H1 (cell line): ENCODE measurements at places on chromosomes 2 and 18. TPM values are rescaled to one million over a fixed set of nuclear protein-coding genes. Genes with fewer than 3 reads are reported as not detected.
A peak's percentile ranks its signal among the peaks of the same experiment; 100 is the strongest.

Gene SPP2
- total RNA-seq: not detected in 2 replicates

Gene NMS
- total RNA-seq: not detected in 2 replicates

Gene KCNG3
- total RNA-seq: 21.3 and 22.3 TPM in 2 replicates

GRCh38 chr2:223300326-223300725 is 248.3 kb downstream of the KCNE4 start:
- H3K36me3 ChIP-seq: no peaks in the 10 kb centered on the region
- H3K27me3 ChIP-seq: no peaks in the 10 kb centered on the region
- no peaks in the 10 kb centered on the region for H3K4me1 ChIP-seq
- H3K4me3 ChIP-seq: no peak overlapping the region
- no peak overlapping the region for H3K27ac ChIP-seq
- DNase-seq: no peak

DNA sequence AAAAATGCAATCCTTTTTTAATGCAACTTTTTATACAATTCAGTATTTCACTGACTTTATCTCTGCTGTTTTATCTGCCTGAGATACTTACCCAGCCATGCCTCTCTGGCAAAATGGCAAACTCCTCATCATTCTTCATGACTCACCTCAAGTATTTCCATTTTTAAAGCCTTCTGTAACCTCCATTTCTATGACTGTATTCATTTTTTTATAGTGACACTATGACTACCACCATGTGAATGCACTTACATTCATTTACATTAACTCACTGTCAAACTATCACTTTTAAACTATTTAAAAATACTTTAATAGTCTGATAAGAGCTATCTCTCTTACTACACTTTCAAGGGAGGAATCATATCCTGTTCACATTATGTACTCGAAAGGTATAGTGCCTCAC is 99.4 kb upstream of the SCN7A start:
- no peak overlapping the region for H3K27ac ChIP-seq
- no peaks in the 10 kb centered on the region for H3K27me3 ChIP-seq
- DNase-seq: no peak
- no peaks in the 10 kb centered on the region for H3K4me1 ChIP-seq
- H3K4me3 ChIP-seq: no peak overlapping the region
- H3K36me3 ChIP-seq: no peaks in the 10 kb centered on the region

GRCh38 chr18:70554854-70555445 is 266.1 kb downstream of the SOCS6 start:
- H3K4me3 ChIP-seq: no peak overlapping the region
- no peaks in the 10 kb centered on the region for H3K27me3 ChIP-seq
- no peaks in the 10 kb centered on the region for H3K36me3 ChIP-seq
- DNase-seq: no peak
- H3K4me1 ChIP-seq: no peaks in the 10 kb centered on the region

- no peaks in the 10 kb centered on the region for H3K27me3 ChIP-seq
- no peak for DNase-seq
- 0 out of 2 replicates have a peak, but pooled peaks cover 2% of the 10 kb centered on the region for H3K4me1 ChIP-seq
- no peak overlapping the region for H3K27ac ChIP-seq
- no peaks in the 10 kb centered on the region for H3K36me3 ChIP-seq
These were observed 97.6 kb upstream of the SLC39A10 start for GRCh38 chr2:195559431-195559914.

DNA sequence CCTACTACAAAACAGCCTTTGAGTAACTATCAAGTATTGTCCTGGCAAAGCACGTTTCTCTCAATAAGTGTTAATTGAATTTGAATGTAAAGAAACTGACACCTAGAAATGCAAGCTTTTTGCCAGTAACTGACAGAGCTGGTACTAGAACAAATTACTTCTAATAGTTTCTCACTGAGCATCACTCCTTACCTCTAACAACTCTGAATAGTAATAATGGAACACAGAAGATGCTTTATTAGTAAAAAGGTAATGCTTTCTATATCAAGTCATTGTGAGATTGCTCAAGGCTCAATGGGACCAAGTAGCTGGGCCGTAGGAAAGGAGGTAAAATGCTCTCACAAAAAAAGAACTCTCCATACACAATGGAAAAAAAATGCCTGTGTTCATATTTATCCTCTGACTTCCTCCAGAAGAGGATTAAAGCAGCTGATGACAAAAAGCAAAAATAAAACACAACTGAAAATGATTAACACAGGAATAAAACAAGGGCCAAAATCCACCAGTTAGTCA is 11.8 kb downstream of the RASGRP3 start:
- DNase-seq: no peak
- H3K4me3 ChIP-seq: no peak overlapping the region
- no peaks in the 10 kb centered on the region for H3K4me1 ChIP-seq
- H3K27me3 ChIP-seq: no peaks in the 10 kb centered on the region

Gene ITGAV
- total RNA-seq: 38.3 and 42.4 TPM in 2 replicates

GRCh38 chr18:31399306-31400032 is 22.9 kb downstream of the DSG4 start:
- H3K4me3 ChIP-seq: no peak overlapping the region
- H3K27ac ChIP-seq: no peak overlapping the region
- no peak for DNase-seq
- no peaks in the 10 kb centered on the region for H3K27me3 ChIP-seq
- H3K4me1 ChIP-seq: no peaks in the 10 kb centered on the region
- no peaks in the 10 kb centered on the region for H3K36me3 ChIP-seq

Gene NR4A2
- total RNA-seq: 1.4 and 1.7 TPM in 2 replicates

GRCh38 chr2:175111200-175111657 is 56.8 kb downstream of the ATF2 start:
- H3K36me3 ChIP-seq: peaks cover 54% of the 10 kb centered on the region
- H3K27ac ChIP-seq: no peak overlapping the region
- no peaks in the 10 kb centered on the region for H3K4me1 ChIP-seq
- H3K27me3 ChIP-seq: no peaks in the 10 kb centered on the region

GRCh38 chr2:107635883-107636282 is 190.8 kb upstream of the RGPD4 start:
- no peak overlapping the region for H3K27ac ChIP-seq
- no peaks in the 10 kb centered on the region for H3K4me1 ChIP-seq
- no peaks in the 10 kb centered on the region for H3K27me3 ChIP-seq
- no peak overlapping the region for H3K4me3 ChIP-seq
- no peaks in the 10 kb centered on the region for H3K36me3 ChIP-seq

Gene MYL1
- not detected in 2 replicates for total RNA-seq

- no peaks in the 10 kb centered on the region for H3K36me3 ChIP-seq
- peak; percentile 83 for DNase-seq
- no peak overlapping the region for H3K4me3 ChIP-seq
- no peak overlapping the region for H3K27ac ChIP-seq
- no peaks in the 10 kb centered on the region for H3K4me1 ChIP-seq
These were observed 161.2 kb upstream of the PIEZO2 start for GRCh38 chr18:11310476-11311086.

GRCh38 chr2:36889795-36890194 is 76.5 kb downstream of the STRN start:
- no peak overlapping the region for H3K27ac ChIP-seq
- H3K27me3 ChIP-seq: no peaks in the 10 kb centered on the region
- no peak overlapping the region for H3K4me3 ChIP-seq
- H3K36me3 ChIP-seq: no peaks in the 10 kb centered on the region

Gene WNT6
- not detected in 2 replicates for total RNA-seq

DNA sequence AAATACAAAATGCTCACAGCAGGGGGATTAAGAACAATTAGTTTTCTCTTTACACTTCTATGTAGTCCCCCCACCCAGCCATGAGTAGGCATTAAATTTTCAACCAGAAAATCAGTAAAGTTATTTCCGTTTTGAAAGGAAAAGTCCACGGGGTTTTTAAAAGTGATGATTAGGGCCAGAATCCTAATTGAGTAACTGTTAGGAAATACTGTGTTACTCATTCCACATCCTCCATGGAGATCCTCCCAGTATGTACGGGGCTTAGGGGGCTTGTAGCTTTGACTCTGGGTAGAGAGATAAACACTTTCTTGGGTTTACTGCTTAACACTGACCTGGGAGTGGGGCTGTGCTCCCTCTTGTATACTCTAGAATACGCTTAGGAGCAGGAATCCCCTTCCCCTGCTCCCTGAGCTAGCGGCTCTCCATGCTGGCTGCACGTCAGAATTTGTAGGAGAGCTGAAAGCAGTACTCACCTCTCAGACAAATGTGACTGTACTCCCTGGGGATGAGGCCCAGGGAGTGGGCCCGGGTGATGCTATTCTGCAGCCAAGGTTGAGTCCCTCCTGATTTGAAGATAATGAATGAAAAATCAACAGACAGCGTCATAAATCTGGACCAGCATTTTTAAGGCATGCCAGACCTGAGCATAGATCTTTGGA is 100.5 kb downstream of the SLC4A3 start:
- no peak overlapping the region for H3K4me3 ChIP-seq
- no peak overlapping the region for H3K27ac ChIP-seq
- H3K4me1 ChIP-seq: no peaks in the 10 kb centered on the region
- H3K27me3 ChIP-seq: no peaks in the 10 kb centered on the region

DNA sequence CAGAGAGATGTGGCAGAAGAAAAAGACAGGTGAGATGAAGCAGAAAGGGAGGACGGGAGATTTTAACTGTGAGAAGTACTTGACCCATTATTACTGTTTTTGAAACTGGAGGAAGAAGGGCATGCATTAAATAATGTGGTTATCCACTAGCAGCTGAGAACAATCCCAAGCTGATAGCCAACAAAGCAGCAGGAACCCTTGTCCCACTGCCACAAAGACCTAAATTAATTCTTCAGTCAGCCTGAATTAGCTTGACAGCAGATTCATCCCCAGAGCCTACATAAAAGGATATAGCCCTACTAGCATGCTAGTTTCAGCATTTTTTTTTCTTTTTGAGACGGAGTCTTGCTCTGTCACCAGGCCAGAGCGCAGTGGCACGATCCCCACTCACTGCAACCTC is 19.5 kb upstream of the REG3A start:
- H3K36me3 ChIP-seq: no peaks in the 10 kb centered on the region
- no peak overlapping the region for H3K27ac ChIP-seq
- DNase-seq: no peak
- no peak overlapping the region for H3K4me3 ChIP-seq
- H3K27me3 ChIP-seq: no peaks in the 10 kb centered on the region

Gene NEURL3
- total RNA-seq: not detected in 2 replicates

Gene TANK
- total RNA-seq: 19.7 and 26.1 TPM in 2 replicates

- peaks cover 9% of the 10 kb centered on the region for H3K4me1 ChIP-seq
- DNase-seq: no peak
These were observed 600 bp downstream of the RALB start for GRCh38 chr2:120253021-120253882.

Gene GBX2
- total RNA-seq: 0.89 and 1.2 TPM in 2 replicates

DNA sequence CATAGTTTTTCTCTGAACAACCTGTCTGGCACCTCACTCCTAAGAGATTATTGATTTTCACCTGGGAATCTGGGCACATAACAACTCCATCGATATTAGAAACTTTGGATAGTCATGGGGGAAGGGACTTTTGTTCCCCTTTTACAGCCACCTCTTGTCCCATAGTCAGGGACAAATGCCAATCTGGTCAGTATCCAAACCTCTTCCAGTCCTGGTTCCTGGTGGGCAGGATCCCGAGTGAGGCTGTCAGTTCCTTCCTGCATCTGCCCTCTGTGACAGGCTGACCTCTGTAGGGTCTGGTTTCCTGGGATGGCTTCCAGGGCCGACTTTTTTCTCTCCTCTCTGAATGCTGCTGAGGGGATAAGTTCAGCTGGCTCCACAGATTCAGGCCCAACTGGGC is 11.0 kb downstream of the KIF5C start:
- no peaks in the 10 kb centered on the region for H3K36me3 ChIP-seq
- H3K27me3 ChIP-seq: no peaks in the 10 kb centered on the region
- no peak overlapping the region for H3K27ac ChIP-seq
- H3K4me3 ChIP-seq: no peak overlapping the region
- H3K4me1 ChIP-seq: no peaks in the 10 kb centered on the region; the same call in 1 of the 2 replicates

DNA sequence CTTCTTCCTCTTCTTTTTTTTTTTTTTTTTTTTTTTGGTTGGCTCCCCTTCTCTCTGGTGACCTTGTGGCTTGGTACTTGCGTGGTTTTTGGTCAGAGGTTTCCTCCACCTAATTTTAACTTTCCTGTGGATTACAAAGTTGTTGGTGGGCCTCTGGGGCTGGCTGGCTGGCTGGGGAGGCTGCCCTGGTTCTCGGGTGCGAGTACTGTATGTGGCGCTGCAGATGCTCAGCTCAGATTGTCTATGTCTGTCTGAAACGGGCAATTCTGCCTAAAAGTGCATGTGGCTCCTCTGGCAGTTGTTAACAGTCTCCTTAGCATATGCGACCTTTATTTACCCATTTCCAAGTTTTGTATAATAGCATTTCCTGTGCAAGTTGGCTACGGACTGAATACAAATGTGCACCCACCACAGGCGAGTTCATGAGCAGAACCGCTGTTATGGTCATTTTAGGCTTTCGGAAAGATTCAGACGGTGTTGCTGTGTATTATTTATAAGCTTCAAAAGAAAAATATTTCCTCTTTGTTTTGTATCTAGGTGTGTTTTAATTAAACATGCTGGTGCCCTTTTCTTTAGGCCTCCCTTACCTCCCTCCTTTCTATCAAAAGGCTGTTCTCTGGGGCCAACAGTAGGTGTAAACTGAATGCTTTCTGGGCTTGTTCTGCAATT is 4.4 kb downstream of the TBR1 start:
- H3K27ac ChIP-seq: no peak overlapping the region
- H3K4me1 ChIP-seq: peaks cover 25% of the 10 kb centered on the region
- peaks cover 88% of the 10 kb centered on the region for H3K27me3 ChIP-seq
- DNase-seq: no peak
- H3K36me3 ChIP-seq: no peaks in the 10 kb centered on the region
- H3K4me3 ChIP-seq: no peak overlapping the region

DNA sequence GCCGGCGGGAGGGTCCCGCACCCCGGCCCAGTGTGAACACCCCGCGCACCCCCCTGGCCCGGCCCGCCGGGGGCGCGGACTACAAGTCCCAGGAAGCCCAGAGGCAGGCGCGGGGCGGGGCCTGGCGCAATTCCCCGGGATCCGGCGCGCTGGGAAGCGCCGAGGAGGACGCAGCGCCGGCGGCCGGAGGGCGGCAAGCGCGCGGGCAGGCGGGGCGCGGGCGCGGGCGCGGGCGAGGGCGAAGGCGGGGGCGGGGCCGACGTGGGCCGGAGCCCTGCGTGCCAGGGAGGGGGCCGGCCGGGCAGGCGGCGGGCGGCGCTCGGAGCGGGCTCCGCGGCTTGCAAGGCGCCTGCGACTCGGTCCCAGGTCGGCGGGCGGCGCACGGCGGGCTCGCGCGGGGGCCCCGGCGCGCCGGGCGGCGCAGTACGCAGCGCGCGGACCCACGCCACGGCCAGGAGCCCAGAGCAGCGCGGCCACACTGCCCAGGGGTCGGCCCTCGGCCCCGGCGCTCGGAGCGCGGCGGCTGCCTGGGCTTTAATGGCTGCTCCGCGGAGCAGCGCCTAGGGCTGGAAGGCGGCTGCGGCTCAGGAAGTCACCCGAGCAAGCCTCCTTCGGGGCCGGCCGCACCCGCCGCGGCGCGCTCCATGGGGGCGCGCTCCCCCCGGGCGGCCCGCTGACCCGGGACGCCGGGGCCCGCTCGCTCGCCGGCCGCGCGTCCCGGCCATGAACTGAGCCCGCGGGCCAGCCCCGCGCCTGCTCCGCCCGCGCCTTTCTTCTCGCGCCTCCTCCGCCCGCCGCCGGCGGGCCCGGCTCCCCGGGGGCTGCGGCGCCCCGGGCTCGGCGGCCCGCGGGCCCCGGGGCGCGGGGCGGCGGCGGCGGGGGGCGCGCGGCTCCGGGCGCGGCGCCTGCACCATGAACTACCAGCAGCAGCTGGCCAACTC is at the start of gene AGAP1:
Gene AGAP1, plus strand, starts transcription at position 269 of the 941 bp plus-strand sequence.
- no peaks in the 10 kb centered on the region for H3K36me3 ChIP-seq
- H3K4me3 ChIP-seq: peak within 1 kb of the TSS; percentile 78
- peaks cover 14% of the 10 kb centered on the region for H3K4me1 ChIP-seq
- peaks cover 9% of the 10 kb centered on the region; the same call in 1 of the 2 replicates for H3K27me3 ChIP-seq
- no peak within 1 kb of the TSS for H3K27ac ChIP-seq

GRCh38 chr18:54529444-54529843 is 61.6 kb upstream of the DYNAP start:
- H3K27ac ChIP-seq: peak overlapping the region; percentile 89
- H3K36me3 ChIP-seq: peaks cover 15% of the 10 kb centered on the region; the same call in 1 of the 2 replicates
- no peak for DNase-seq
- no peaks in the 10 kb centered on the region for H3K27me3 ChIP-seq
- peaks cover 25% of the 10 kb centered on the region for H3K4me1 ChIP-seq
- H3K4me3 ChIP-seq: peak overlapping the region; percentile 38
